ELR (cell line): ENCODE measurements at places on chromosomes 6 and 20.

GRCh38 chr6:7630792-7631191, 40.8 kb downstream of the SNRNP48 start:
- DNase-seq = no peak

DNA sequence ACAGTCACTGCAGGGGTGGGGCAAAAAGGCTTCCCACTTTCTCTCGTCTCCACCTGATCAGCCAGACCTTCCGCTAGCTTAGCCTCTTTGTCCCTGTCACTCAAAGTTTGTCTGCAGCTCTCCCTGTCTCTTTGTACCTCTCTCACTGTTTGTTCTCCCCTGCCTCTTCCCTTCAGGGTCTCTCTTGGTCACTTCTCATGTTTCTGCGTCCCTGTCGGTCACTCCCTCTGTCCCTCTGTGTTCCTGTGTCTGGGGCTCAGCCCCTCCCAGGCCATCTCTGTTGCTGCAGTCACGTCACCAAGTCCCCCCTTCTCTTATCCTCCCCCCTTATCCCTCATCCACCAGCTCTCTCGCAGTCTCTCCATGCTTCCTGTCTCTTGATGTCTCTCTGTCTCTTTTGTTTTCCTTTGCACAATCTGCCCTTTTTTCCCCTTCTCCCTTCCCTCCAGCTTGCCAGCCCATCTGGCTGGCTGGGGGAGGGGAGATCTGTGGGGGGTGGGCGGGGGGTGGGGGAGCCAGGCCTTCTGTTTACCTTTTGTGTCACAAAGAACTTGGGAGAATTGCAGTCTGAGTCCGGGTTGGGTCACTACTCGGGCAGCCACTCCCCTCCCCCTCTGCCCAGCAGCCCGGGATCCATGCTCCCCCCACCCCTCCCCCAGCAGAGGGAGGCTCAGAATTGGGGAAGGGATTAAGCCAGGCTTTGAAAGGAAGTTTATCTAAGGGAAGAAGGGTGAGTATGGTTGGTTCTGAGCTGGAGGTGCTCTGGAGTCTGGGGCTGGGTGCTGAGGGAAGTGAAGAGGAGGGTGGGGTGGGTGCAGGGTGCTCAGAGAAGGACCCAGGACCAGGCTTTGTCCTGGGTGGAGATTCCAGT, 32.3 kb downstream of the FOXP4 start:
- peak; percentile 31 for DNase-seq

DNA sequence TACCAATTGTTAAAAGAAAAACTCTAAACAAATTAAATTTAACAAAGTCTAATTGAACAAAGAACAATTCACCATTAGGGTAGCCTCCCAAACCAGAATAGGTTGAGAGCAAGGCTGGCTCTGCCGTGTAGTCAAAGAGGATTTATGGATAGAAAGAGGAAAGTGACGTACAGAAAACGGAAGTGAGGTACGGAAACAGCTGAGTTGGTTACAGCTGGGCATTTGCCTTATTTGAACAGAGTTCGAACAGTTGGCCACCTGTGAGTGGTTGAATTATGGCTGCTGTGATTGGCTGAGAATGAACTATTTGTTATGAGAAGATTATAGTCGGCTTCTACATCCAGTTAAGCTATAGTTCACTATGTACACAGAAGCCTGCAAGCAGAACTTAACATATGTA, 18.5 kb upstream of the ISM1 start:
- no peak for DNase-seq

DNA sequence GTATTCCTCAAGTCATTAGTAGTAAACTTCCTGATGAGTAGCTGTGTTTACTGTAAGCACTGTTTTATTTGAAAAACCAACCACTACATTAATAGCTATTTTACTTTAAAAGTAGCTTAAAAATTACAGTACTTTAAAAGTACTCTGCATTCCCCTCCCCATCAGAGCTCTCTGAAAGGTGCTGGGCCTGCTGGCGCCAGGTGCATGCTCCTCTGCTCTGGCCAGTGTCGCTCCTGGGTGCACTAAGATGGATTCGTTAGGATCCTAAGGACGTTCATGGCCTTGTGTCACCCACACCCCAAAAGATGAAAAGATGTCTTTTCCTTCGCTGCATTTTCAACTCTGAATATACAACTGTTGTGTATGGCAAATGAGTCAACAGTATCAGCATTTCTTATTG, 43.9 kb upstream of the KIF25 start:
- no peak for DNase-seq
